Peyer's patch (tissue), 4 donors: ENCODE measurements at places on chromosomes 5 and 9. TPM values are rescaled to one million over a fixed set of nuclear protein-coding genes. Genes with fewer than 3 reads are reported as not detected.

GRCh38 chr5:68279984-68280383 is 64.4 kb downstream of the PIK3R1 start:
- H3K36me3 ChIP-seq = no peaks in the 10 kb centered on the region
- DNase-seq = no peak
- H3K4me3 ChIP-seq = no peak overlapping the region
- H3K4me1 ChIP-seq = no peaks in the 10 kb centered on the region

- no peaks in the 10 kb centered on the region for H3K36me3 ChIP-seq
- peak; percentile 58 for DNase-seq
- H3K27me3 ChIP-seq = no peaks in the 10 kb centered on the region
These were observed at the start of gene PLPPR1 for GRCh38 chr9:101028346-101029314. Gene PLPPR1, plus strand, starts transcription at chr9:101028727.

Gene SLC22A4
- total RNA-seq = 25.5 TPM

GRCh38 chr5:36904677-36905076 is 28.1 kb downstream of the NIPBL start:
- H3K4me3 ChIP-seq = no peak overlapping the region
- no peaks in the 10 kb centered on the region for H3K36me3 ChIP-seq
- H3K27ac ChIP-seq = no peak overlapping the region
- no peaks in the 10 kb centered on the region for H3K4me1 ChIP-seq
- H3K27me3 ChIP-seq = no peaks in the 10 kb centered on the region

DNA sequence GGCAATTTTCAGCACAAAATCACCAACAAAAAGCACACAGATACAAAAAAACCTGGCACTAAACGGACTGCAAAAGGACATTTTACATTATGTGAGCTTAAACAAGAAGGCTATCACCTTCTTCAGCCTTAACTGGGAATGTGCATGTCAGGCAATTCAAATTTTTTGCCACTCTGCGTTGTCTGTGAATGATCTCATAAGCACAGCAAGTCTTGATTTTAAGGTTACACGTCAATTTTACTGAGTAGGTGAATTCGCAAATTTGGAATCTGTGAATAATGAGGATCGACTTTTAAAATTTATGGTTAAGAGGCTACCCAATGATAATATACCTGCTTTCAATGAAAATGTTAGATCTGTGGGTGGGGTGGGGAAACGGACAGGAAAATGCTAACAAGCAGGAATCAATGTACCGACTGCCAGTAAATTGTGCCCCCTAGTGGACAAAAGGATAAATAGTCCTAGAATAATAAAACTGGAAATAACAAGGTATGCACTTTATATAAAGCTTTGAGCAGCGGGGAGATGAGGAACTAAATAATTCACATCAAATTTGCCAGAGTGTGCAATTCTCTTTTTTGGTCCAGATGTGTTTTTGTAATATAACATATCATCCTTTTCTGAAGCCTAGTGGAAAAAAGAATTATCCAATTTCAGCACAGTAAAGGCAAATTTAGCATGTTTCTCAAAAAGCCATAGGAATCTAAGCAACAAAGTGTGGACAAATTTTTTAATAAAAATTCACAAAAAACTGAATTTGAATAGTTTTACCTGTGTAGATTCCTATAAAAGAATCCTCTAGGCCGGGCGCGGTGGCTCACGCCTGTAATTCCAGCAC is 20.5 kb downstream of the EQTN start:
- DNase-seq = no peak
- H3K4me3 ChIP-seq = no peak overlapping the region
- no peak overlapping the region for H3K27ac ChIP-seq
- no peaks in the 10 kb centered on the region for H3K4me1 ChIP-seq

DNA sequence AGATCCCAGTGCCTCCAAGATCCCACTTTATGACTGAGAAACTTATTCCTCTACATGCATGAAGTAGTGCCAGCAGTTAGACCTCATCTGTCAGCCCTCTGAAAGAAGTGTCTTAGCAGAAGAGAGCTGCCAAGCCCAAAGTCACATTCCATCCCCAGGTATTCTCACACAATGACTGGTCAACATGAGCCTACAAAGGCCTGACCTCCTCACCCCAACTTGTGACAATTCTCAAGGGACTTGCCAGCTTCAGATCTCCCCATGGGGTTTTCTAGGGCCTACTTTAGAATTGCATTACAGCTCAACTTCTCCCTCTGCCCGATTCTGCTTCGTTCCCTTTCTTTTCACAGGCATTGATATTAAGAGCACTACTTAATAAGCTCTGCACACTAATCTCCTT is 393.8 kb upstream of the SLC30A5 start:
- no peak overlapping the region for H3K27ac ChIP-seq
- no peaks in the 10 kb centered on the region for H3K27me3 ChIP-seq
- no peaks in the 10 kb centered on the region for H3K4me1 ChIP-seq
- no peak overlapping the region for H3K4me3 ChIP-seq
- H3K36me3 ChIP-seq = no peaks in the 10 kb centered on the region

GRCh38 chr9:98811051-98811650 is 3.7 kb downstream of the GALNT12 start:
- no peaks in the 10 kb centered on the region for H3K36me3 ChIP-seq
- H3K4me3 ChIP-seq = no peak overlapping the region
- peak; percentile 10 for DNase-seq
- no peaks in the 10 kb centered on the region for H3K27me3 ChIP-seq

Gene HRCT1
- total RNA-seq = 32.6 TPM

Gene SMIM33
- total RNA-seq = 1.2 TPM

Gene FOXI1
- total RNA-seq = not detected

DNA sequence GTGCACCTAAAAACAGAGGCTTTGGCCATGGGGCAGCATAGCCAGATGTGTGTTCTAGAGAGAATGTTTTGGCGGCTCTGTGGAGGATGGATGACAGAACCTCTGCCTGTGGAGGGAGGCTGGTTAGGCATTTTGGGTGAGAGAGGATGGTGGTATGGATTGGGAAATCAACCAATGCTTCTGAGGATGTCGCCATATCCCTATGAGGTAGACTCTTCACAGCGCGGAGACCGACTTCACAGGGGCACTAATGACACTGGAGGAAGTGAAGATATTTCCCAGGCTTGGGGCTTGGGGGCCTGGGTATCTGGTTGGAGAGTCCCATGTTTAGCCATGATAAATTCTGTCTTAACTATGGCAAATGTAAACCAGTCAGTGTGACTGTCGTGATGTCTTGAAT is 140.6 kb upstream of the KLF4 start:
- H3K4me1 ChIP-seq = no peaks in the 10 kb centered on the region
- H3K4me3 ChIP-seq = no peak overlapping the region
- no peaks in the 10 kb centered on the region for H3K27me3 ChIP-seq
- H3K27ac ChIP-seq = no peak overlapping the region

DNA sequence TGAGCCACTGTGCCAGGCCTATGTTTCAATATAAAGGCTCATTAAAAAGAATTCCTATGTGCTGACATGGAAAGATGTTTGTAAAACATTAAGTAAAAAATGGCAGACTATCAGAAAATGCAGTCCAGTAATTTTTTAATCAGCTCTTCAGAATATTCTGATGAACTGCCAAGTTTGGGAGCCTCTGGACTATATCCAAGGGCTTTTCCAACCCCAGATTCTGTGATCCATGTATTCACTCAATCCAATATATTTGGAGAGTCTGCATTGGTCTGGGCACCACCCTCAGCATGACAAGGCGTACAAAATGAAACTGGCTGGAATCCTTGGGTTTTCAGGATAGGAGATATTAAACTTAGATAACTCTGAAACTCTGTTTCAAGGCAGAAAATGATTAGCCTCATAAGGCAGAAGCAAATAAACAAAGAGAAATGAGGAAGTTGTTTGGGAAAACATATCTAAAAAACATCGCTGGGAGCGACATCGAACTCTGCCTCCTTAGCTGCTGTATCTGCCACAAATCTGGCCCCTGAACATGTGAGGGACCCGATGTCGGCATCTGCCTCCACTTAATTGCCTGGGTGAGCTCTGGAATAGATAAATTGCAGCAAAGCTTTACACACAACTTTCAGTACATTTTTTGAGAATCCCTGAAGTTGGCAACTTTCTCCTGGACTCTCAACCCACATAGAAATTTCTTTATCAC is 14.4 kb downstream of the PDE6A start:
- no peak overlapping the region for H3K4me3 ChIP-seq
- H3K27ac ChIP-seq = no peak overlapping the region
- H3K4me1 ChIP-seq = peaks cover 7% of the 10 kb centered on the region

- no peak overlapping the region for H3K27ac ChIP-seq
- H3K4me3 ChIP-seq = no peak overlapping the region
- H3K27me3 ChIP-seq = no peaks in the 10 kb centered on the region
- no peaks in the 10 kb centered on the region for H3K4me1 ChIP-seq
- no peak for DNase-seq
- no peaks in the 10 kb centered on the region for H3K36me3 ChIP-seq
These were observed 146.9 kb downstream of the AUH start for GRCh38 chr9:91214867-91215266.

Gene CCL27
- not detected for total RNA-seq

DNA sequence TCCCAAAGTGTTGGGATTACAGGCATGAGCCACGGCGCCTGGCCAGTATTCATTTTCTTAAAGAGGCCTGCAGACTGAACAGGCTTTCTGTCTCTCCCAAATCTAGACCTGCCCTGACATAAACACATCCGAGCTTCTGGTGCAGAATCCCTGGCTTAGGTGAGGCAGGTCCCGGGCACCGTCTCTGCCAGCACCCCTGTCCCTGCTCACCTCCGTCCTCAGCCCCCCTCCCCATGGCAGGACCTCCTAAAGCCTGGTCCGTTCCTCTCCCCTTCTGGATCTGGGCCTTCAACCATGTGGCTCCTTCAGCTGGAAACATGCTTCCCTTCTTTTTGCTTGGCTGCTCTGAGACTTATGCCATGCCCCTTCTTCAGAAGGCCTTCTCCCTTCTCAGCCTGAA is 22.7 kb upstream of the RXRA start:
- H3K36me3 ChIP-seq = no peaks in the 10 kb centered on the region
- H3K27me3 ChIP-seq = no peaks in the 10 kb centered on the region
- DNase-seq = no peak
- no peak overlapping the region for H3K27ac ChIP-seq
- H3K4me1 ChIP-seq = no peaks in the 10 kb centered on the region

- no peak overlapping the region for H3K4me3 ChIP-seq
- H3K27me3 ChIP-seq = no peaks in the 10 kb centered on the region
- no peaks in the 10 kb centered on the region for H3K36me3 ChIP-seq
- peaks cover 6% of the 10 kb centered on the region for H3K4me1 ChIP-seq
- no peak for DNase-seq
- H3K27ac ChIP-seq = no peak overlapping the region
These were observed 8.1 kb downstream of the SEMA4D start for GRCh38 chr9:89489548-89490530.

DNA sequence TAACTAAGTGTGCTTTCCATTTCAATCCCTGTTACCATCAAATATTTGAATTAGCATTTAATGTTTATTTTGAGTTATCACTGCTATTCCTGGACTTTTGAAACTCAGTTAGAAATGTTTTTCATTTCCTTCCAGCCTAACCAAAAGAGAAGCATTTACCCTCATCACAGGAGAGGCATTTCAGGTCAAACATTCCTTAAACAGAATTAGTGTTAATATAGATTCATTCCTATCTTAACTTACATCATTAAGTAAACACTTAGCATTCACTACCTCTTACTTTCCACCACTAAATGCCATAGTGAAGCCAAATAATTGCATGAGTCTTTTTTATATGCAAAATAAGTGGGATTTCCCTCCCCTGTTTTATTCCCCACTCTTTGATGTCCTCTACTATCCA is 136.6 kb upstream of the OR13F1 start:
- no peak overlapping the region for H3K27ac ChIP-seq
- H3K4me1 ChIP-seq = no peaks in the 10 kb centered on the region
- no peaks in the 10 kb centered on the region for H3K27me3 ChIP-seq
- H3K36me3 ChIP-seq = no peaks in the 10 kb centered on the region

Gene CCDC187
- total RNA-seq = 0.67 TPM

Gene TMEM161B
- total RNA-seq = 31.0 TPM

Gene PRUNE2
- 23.1 TPM for total RNA-seq

DNA sequence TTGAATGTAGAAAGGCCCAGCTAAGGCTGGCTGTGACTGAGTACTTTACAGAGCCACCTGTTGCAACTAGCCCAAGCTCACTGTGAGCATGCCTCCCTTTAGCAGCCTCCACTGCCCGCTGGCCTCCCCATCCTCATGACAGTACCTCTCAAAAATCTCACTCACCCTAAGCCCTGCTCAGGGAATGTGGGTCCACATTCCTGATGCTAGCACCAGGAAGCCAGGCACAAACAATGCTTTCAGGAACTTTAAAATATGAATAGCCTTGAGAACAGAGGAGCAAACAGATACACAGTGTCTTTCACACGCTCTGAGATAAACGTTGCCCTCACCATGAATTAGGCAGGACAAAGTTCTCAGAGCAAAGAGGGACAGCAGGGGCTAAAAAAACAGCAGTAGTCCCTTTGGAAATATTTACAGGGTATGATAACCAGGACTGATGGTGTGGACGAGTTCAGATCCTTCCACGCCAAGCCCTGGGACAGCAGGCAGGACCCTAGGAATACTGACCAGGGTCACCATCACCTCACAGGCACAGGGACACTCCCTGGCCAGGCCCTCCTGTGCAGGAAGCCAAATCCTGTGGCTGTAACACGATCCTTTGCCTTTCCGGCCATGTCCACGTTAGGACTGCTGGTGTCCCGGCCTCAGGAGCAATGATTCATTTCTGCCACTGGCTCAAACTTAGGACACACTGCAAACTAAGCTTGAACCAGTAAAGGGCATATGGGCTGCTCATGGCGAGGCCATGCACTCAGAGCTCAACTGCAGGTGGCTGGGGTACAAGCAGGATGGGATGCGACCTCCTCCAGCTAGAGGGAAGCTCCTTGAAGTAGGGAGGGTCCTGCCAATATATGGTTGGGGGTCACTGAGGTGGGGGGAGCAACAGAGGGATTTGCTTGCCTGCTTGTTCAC is 9.6 kb downstream of the ACSL6 start:
- no peaks in the 10 kb centered on the region for H3K27me3 ChIP-seq
- no peak overlapping the region for H3K27ac ChIP-seq
- DNase-seq = peak; percentile 41
- H3K36me3 ChIP-seq = no peaks in the 10 kb centered on the region
- no peak overlapping the region for H3K4me3 ChIP-seq
- H3K4me1 ChIP-seq = peaks cover 10% of the 10 kb centered on the region

DNA sequence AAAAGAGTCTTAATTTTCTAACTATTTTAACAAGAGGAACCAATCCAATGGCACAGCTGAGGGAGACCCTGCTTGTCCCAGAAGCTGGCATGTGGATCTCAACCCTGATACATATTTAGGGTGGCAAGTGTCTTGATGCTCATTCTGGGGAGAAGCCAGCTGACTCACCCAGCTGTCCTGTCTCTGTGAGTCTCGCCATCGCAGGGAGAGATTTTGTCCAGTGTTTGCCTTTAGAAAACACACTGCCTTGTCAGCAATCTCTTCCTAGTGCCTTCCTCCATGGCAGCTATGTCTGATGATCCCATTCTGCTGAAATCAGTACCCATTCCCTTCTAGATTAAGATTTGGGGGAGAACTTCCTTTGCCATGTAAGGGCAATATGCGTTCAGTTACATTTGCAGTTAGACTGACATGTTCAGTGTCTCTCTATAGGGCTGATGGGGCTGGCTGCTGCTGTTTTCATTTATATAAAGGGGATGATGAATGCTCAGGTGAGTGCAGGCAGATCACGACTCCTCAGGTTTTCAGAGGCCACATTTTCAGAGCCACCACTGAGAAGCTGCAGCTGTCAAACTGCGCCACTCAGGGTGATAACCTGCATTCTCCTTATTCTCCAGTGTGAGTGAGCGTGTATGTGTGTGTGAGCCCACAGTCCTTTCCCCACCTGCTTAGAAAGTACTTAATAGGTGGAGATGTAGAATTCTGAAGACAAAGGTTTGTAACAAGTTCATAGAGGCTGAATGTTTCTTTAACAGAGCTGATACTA is 217.0 kb downstream of the GAS1 start:
- H3K27me3 ChIP-seq = no peaks in the 10 kb centered on the region
- H3K36me3 ChIP-seq = no peaks in the 10 kb centered on the region
- no peak overlapping the region for H3K4me3 ChIP-seq
- no peak for DNase-seq
- H3K27ac ChIP-seq = no peak overlapping the region
- H3K4me1 ChIP-seq = no peaks in the 10 kb centered on the region

- H3K36me3 ChIP-seq = no peaks in the 10 kb centered on the region
- H3K27ac ChIP-seq = no peak overlapping the region
These were observed 35.8 kb upstream of the TIFAB start for GRCh38 chr5:135487839-135488514.
